ENCODE measurements at places on chromosomes 2 and 18.

DNA sequence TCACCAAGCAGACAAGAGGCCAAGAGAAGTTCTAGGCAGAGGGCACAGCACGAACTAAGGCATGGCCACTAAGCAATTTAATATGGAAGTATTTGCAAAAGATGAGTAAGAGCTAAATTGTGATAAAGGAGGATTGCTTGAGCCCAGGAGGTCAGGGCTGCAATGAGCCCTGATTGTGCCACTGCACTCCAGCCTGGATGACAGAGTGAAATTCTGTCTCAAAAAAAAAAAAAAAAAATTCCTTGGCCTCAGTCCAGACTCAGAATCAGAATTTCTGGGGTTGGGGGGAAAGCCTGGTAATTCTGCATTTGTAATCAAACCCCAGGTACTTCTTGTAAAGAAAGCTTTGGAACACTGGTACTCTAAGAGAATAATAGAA lies 46.8 kb upstream of the RTN4 start:
- no peak for DNase-seq

DNA sequence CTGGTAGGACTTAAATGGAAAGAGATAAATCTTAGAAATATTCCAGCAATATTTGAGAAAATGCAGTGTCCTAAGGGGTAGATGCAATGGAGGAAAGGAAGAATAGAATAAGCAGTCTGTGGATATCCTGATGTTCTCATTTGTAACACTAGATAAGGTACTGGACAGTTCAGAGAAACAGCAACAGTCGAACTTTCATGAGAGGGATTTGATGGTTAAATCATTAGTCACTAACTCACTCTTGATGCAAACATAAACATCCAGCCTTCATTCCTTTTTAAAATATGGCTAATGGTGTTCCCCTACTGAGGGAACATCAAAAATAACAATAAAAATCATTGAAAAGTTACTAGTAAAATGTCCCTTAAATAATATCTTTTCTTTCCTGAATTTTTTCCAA lies 211.4 kb upstream of the SLC39A10 start:
- no peak for DNase-seq

DNA sequence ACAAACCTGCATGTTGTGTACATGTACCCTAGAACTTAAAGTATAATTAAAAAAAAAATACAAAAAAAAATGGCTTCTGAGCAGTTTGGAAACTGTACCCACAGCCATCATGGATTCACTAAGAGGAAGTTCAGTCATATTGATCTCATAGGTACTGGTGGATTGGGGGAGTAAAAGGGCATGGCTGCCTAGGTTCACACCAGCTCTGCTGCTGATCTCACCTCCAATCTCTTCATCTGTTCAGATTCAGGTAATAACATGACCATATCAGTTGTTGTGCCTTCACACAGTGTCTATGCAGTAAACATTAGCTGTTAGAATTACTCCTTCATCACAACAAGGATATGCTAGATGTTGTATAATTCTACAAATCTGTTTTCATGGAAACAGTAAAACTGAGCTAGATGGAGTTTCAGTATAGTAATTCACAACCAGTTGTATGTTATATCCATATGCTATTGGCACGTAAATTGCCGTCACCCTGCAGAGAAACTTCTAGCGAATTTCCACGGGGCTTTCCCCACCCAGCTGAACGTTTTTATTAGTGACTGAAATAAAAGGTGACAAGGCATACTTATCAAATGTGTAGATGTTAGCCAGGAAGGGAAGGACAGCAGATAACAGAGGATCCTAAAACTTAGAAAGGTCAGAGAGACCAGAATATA lies 59.3 kb upstream of the ITM2C start:
- no peak for DNase-seq

DNA sequence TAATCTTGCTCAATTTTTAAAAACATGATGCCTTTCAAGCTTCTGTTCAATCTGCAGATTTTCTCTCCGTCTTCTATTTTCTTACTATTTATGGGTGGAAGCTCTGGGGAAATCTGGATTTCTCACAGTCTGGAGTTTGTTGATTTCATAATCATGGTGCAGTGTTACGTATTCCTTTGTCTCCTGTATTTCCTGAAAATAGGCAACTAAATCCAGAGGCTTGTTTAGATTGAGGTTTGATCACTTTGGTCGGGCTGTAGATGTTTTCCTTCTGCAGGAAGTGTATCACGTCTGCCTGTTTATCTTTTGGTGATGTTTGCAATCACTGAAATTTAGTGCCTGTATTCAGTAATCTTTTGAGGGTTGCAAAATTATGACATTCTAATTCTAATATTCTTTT lies 487.7 kb downstream of the LRRTM4 start:
- no peak for DNase-seq

- DNase-seq: no peak
These were observed 33.8 kb downstream of the KCNS3 start for GRCh38 chr2:17912266-17912691.

DNA sequence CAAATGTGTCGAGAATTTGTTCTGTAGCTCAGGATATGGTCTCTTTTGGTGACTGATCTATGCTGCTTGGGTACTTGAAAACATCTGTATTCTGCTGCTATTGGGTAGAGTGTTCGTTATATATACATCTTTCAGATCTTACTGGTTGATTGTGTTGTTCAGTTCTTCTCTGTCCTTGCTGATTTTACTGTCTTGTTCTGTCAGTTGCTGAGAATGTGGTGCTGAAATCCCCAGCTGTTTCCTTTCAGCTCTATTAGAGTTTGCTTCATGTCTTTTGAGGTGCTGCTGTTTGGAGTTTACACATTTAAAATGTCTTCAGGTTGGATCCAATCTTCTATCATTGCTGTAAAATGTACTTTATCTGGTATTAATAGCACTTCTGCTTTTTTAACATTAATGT lies 12.9 kb downstream of the BCL2L11 start:
- no peak for DNase-seq

DNA sequence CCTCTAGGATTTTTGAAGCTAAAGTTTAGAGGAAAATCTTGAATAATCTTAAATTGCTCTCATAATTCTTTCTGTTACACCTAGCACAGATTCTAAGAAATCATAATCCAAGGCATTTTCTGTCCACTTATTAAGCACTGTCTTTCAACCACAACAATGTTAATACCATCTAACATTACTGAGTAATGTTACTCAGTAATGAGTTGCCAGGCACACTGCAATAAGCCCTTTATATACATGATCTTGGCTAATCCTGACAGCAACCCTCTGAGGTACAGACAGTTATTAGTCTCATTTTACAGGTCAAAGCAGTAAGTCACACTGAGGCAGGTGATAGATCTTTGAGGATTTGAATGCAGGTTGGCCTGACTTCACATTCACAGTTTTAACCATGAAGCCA lies 291.9 kb downstream of the ALK start:
- no peak for DNase-seq

DNA sequence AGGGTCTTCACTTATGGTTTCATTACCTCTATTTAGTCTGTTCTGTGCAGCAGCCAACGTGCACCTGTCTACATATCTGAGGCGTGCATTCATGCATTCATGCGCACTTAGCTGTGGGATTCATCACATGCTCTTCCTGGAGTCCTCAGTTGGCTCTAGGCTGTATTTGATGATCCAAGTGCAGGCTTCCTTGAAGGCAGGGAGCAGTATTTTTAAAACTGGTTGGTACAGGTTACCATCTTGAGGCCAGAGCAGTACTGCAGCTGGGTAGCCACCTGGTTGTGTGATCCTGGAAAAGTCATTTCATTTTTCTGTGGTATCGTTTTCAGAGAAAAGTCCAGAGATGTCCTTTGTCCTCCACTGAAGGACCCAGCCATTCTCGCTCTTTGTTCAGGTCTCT lies 109.8 kb downstream of the EN1 start:
- DNase-seq: no peak

DNA sequence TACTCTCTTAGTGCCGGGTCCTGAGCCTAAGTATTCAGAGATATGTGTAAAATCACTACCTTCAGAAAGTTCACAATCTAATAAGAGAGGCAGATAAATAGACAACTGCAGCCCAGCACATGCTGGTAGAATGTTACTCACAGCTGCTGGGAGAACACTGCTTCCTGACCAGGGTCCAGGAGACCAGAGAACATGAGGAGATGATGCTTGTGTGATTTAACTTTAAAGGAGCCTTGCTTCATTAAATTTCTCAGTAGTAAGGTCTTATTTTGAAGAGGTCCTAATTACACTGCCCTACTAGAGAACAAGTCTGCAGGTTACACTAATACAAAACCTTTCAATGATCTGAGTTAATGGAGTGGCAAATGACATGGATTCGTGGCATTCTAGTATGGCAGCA lies 209.9 kb upstream of the TRIB2 start:
- DNase-seq: no peak

DNA sequence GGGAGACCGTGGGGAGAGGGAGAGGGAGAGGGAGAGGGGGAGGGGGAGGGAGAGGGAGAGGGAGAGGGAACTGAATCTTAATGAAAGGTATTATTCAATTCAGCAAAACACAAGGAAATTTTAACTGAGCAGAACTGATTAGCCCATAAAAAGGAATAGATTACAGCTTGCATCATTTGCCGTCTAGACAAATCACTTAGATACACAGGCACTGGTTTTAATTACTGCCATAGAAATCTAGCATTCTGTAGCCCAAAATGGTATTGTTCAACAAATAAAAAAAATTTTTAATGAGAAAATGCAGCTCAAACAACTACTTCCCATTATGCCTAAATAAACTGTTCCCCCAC lies 7.9 kb upstream of the KCNF1 start:
- DNase-seq: no peak

- DNase-seq: no peak
These were observed 36.5 kb upstream of the SNED1 start for GRCh38 chr2:240961910-240962299.
